Glutamatergic neuron (in vitro differentiated cells): ENCODE measurements at places on chromosomes 2 and 18. TPM values are rescaled to one million over a fixed set of nuclear protein-coding genes. Genes with fewer than 3 reads are reported as not detected.

Gene ST8SIA5
- total RNA-seq: 0.56 TPM

GRCh38 chr18:11736656-11737055 lies 47.6 kb downstream of the GNAL start:
- DNase-seq: no peak

GRCh38 chr2:233699424-233700027 lies 6.8 kb downstream of the UGT1A6 start:
- DNase-seq: no peak

Gene IL1RN
- total RNA-seq: not detected
